ENCODE measurements at places on chromosomes 16 and 17.

- no peak for DNase-seq
Measured at GRCh38 chr17:19409509-19409908, 1.5 kb upstream of the RNF112 start.

- DNase-seq, result no peak
Measured at GRCh38 chr16:50519001-50519400, 29.2 kb upstream of the NKD1 start.

DNA sequence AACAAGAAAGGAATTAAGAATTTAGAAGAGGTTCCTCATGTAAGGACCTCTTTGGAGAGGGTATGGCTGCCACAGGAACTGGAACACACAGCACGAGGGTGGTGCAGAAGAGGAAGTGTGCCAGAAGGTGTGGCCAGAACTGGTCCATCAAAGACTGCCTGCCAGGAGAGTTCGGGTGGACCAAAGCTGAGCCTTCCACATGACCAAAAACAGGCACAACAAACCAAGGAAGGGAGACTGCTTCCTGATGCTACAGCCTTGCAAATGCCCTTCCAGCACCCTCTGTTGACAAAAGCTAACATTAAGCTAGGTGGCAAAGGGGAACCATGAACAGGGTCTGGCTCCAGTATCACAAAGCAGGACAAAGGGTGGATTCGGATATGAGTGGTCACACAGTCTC, 125.8 kb upstream of the TMEM97 start:
- no peak for DNase-seq

DNA sequence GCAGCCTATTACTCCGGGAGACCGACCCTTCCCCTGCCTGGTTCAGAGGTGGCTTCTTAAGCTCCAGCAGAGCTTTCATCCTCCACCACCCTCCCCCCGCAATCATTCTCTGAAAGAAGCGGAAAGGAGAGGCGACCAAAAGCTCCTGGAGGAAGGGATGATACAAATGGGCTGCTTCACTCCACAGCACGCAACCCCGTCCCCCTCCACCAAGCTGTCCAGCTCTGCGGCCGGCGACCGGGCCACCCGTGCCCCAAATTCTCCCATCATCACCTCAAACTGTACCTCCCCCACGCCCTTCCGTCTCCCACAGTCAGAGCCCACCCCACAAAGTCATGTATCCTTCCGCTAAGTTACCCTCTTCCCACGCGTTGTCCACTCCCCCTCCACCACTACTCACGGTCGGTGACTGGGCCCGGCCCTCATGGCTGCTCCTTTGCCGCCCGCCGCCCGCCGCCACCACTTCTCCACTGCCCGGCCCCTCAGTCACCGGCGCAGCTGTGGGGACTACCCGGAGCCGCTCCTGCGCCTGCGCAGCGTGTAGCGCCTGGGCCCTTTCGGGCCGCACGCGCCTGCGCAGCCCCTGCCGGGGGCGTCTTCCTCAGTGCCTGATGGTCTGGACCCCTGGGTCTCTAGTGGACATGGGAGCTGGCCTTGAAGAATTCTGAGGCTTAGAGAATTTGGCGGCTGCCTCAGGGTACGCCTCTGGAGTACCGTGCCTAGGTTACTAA, at the start of gene FAM222B:
Gene FAM222B (minus strand): TSS at position 509 of the 731 bp plus-strand sequence. CDS start 76,123 bp downstream, outside the sequence.
- peak; percentile 86 for DNase-seq

GRCh38 chr16:58577141-58577540, 52.5 kb downstream of the CNOT1 start:
- DNase-seq, result no peak

GRCh38 chr17:78027121-78027520, 68.6 kb downstream of the TNRC6C start:
- DNase-seq, result no peak

- DNase-seq, result no peak
Measured at GRCh38 chr17:56481659-56482058, 111.8 kb upstream of the NOG start.

- no peak for DNase-seq
Measured at GRCh38 chr16:10210944-10211343, 28.7 kb upstream of the GRIN2A start.

GRCh38 chr16:81369888-81370504, 55.2 kb downstream of the GAN start:
- no peak for DNase-seq

DNA sequence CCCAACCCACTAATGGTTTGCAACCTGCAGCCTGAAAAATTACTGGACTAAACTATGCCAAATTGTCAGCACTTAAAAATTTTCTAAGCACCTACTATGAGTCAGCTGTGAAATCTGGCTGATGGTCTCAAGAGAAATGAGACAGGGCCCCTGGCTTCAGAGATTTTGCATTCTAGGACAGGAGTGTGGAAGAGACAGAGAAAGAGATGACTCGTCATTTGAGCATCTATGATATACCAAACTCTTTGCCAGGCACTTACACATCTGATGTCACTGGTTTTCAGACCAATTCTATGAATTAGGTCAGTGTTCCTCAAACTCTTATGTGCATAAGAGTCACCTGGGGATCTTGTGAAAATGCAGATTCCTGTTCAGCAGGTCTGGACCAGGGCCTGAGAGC, 44.4 kb downstream of the CLEC19A start:
- no peak for DNase-seq

DNA sequence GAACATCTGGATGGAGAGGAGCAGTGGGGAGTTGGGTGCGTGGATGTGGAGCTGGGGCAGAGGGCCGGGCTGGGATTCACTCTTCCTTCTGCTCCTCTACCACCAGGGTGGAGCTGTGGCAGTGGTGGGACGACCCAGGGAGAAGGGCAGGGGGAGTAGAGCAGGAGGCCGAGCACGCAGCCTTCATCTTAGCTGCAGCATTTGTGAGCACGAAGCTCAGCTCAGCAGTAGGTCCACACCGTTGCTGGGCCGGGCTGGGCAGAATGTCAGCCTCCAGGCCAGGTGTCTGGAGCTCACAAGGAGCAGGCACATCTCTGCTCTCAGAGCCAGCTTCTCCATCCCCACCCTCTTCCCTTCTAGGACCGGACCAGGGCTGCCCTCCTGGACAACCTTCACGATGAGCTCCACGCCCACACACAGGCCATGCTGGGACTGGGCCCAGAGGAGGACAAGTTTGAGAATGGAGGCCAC, 55.7 kb downstream of the OR1D5 start:
- no peak for DNase-seq

GRCh38 chr17:39999067-39999466, 16.2 kb upstream of the CSF3 start:
- DNase-seq, result peak; percentile 75

DNA sequence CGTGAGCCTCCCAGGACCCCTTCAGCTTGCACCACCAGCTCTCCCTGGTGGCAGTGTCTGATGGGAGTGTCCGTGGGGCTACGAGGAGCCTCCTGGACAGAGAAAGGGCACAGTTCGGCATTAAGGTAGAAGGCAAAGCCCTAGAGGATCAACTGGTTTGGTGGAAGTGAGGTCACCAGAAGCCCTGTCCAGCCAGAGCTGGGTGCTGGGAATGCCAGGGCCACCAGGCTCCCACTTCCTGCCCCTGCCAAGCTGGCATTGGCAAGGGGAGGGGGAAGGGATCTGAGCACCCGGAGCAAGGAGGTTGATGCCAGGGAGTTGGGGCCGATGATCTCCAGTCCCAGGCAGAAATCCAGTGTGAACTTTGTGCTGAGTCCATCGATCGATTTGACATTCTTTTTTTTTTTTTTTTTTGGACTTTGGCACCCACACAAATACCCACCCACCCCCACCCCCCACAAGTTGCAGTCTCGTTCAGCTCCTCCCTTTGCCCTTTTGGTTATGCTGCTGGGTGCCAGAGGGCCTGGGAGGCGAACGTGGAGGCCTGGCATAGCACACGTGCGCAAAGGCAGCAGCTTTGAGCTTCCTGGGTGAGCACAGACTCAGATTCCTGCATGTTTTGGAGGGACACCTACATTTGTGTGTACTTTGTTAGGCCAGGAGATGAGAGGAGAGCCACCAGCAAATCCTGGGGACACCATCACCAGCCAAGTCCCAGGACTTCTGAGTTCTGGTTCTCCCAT, 2.1 kb downstream of the NHERF1 start:
- peak; percentile 65 for DNase-seq

- DNase-seq, result no peak
Measured at GRCh38 chr17:56884483-56885311, 29.2 kb downstream of the TRIM25 start.

DNA sequence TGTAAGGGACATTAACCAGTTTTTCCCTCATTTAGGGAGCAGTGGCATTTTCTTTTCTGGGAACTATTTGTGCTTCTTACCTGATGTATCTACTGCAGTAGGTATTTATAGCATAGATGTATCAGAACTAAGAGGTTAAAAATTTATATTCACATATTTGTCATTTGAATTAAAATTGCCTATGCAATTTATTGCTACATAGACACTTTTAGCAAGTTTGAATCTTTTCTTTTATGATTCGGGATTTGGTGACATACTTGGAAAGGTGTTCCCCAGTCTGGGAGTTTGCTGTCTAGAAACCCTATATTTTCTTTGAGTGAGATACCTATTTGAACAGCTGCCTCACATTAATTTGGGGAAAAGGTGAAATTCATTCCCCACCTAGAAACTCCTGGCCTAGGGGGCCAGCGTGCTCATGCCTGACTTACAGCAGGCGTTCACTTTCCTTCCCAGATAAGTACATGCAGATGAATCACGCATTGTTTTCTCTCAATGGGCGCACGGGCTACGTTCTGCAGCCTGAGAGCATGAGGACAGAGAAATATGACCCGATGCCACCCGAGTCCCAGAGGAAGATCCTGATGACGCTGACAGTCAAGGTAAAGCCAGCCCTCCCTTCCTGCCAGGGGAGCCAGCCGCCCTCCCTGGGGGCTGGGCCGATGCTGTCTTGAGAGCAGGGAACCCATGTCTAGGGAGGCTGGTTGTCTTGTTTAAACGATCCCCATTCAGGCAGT, 73.8 kb downstream of the SDR42E1 start:
- no peak for DNase-seq

GRCh38 chr16:2979669-2980226, 498 bp downstream of the PKMYT1 start:
- no peak for DNase-seq

GRCh38 chr16:30876867-30877266, 17.0 kb downstream of the BCL7C start:
- no peak for DNase-seq

GRCh38 chr17:55527540-55528118, 16.4 kb upstream of the SMIM36 start:
- DNase-seq, result no peak

DNA sequence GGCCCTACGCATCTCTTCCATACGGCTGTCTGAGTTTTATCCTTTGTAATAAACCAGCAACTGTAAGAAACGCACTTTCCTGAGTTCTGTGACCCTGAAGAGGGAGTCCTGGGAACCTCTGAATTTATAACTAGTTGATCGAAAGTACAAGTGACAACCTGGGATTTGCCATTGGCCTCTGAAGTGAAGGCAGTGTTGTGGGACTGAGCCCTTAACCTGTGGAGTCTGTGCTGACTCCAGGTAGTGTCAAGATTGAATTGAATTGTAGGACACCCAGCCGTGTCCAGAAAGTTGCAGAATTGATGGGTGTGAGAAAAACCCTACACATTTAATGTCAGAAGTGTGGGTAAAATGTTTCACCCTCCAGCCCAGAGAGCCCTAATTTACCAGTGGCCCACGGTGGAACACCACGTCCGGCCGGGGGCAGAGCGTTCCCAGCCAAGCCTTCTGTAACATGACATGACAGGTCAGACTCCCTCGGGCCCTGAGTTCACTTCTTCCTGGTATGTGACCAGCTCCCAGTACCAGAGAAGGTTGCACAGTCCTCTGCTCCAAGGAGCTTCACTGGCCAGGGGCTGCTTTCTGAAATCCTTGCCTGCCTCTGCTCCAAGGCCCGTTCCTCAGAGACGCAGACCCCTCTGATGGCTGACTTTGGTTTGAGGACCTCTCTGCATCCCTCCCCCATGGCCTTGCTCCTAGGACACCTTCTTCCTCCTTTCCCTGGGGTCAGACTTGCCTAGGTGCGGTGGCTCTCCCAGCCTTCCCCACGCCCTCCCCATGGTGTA, 1.5 kb downstream of the GAA start:
- DNase-seq, result no peak

DNA sequence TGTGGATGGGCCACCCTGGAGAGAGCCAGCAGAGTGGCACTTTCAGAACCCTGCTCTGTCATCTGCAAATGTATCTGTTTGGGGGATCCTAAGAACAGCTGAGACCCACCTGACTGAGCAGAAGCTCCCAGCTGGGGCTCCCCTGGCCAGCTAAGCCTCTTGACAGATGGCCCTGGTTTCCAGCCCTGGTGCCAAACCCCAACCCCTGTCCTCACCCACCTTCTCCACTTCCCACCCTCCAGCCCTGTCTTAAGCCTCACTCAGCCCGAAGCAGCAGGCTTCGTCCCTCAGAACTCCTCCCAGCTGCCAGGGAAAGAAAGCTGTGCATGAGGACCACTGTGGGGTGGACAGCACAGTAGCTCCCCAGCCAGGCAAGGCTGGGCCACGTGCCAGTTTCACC, 3.5 kb upstream of the KRT9 start:
- DNase-seq, result no peak

GRCh38 chr17:56966338-56966737, 5.5 kb upstream of the COIL start:
- no peak for DNase-seq

DNA sequence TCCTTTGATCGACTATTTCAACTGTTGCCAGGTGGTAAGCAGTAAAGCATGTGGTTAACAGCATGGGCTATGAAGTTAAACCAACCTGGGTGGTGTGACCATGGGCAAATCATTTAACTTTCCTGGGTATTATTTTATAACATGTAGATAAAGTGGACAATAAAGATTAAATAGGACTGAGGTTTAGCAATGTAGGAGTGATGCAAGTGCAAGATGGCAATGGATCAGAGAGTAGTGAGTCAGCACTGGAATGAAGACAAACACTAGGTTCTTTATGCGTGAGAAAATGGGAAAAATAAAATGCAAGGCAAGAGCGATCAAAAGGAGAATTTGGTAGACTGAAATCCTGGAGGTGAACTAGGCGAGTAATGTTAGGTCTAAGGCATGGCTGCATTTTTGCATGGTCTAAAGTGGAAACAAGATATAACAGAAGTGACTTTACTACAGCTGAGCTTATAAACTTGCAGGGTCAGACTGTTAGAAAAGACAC, 222.4 kb upstream of the AXIN2 start:
- DNase-seq, result no peak
